ENCODE measurements at places on chromosomes 3 and 15. TPM values are rescaled to one million over a fixed set of nuclear protein-coding genes. Genes with fewer than 3 reads are reported as not detected.
A peak's percentile ranks its signal among the peaks of the same experiment; 100 is the strongest.

- no peak for DNase-seq
- H3K4me3 ChIP-seq, result no peak overlapping the region
- no peaks in the 10 kb centered on the region for H3K27me3 ChIP-seq
- no peaks in the 10 kb centered on the region for H3K4me1 ChIP-seq
- no peaks in the 10 kb centered on the region for H3K36me3 ChIP-seq
These were observed 195.2 kb upstream of the DPPA4 start for GRCh38 chr3:109532257-109533216.

- H3K27me3 ChIP-seq, result no peaks in the 10 kb centered on the region
- H3K4me1 ChIP-seq, result no peaks in the 10 kb centered on the region
- H3K36me3 ChIP-seq, result peaks cover 2% of the 10 kb centered on the region
These were observed 69.2 kb upstream of the DCP1A start for GRCh38 chr3:53416530-53416929.

DNA sequence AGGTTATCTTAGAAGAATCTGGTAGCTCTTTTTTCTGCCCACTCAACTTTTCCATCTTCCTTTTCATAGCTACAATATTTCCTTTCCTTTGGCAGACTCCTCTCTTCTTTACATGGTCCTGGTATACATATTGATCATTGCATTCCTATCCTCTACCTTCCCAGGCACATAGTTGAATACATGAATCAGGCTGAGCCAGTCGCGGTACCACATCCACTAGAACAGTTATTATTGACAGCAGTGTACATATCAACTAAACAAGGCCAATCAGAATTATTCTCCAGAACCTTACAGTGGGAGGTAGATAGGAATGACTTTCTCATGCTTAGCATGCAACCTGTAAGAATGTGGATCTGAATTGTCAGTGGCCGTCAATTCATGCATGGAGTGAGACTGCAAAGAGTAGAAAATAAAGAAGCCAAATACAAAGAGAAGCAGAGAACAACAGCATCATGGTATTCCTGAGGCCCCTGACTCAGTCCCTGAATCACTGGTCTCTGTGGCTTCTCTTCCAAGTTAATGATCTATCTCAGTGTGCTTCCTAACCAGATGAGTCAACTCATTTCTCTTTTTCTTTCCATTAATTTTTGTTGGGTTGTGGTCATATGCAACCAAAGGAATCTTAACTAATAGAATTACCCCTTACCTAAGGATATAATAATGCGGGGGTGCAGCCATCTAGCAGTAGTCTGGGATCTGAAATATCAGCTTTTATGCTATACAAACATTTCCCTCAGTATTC is 60.9 kb upstream of the DCBLD2 start:
- no peaks in the 10 kb centered on the region for H3K36me3 ChIP-seq
- no peak overlapping the region for H3K27ac ChIP-seq
- no peak overlapping the region for H3K4me3 ChIP-seq
- H3K4me1 ChIP-seq, result peaks cover 25% of the 10 kb centered on the region
- DNase-seq, result no peak
- H3K27me3 ChIP-seq, result no peaks in the 10 kb centered on the region

- H3K4me3 ChIP-seq, result no peak overlapping the region
- H3K27ac ChIP-seq, result peak overlapping the region; percentile 89
- H3K27me3 ChIP-seq, result no peaks in the 10 kb centered on the region
These were observed 376.1 kb upstream of the CFAP20DC start for GRCh38 chr3:59425942-59426341.

GRCh38 chr3:73786321-73786807 is 161.6 kb upstream of the PDZRN3 start:
- peak overlapping the region; percentile 31 for H3K4me3 ChIP-seq
- H3K27ac ChIP-seq, result peak overlapping the region; percentile 99
- H3K27me3 ChIP-seq, result no peaks in the 10 kb centered on the region
- DNase-seq, result no peak
- H3K36me3 ChIP-seq, result no peaks in the 10 kb centered on the region

- DNase-seq, result no peak
- no peak overlapping the region for H3K4me3 ChIP-seq
- H3K27ac ChIP-seq, result no peak overlapping the region
- H3K4me1 ChIP-seq, result peaks cover 29% of the 10 kb centered on the region
These were observed 12.2 kb downstream of the TMEM43 start for GRCh38 chr3:14137004-14137403.

DNA sequence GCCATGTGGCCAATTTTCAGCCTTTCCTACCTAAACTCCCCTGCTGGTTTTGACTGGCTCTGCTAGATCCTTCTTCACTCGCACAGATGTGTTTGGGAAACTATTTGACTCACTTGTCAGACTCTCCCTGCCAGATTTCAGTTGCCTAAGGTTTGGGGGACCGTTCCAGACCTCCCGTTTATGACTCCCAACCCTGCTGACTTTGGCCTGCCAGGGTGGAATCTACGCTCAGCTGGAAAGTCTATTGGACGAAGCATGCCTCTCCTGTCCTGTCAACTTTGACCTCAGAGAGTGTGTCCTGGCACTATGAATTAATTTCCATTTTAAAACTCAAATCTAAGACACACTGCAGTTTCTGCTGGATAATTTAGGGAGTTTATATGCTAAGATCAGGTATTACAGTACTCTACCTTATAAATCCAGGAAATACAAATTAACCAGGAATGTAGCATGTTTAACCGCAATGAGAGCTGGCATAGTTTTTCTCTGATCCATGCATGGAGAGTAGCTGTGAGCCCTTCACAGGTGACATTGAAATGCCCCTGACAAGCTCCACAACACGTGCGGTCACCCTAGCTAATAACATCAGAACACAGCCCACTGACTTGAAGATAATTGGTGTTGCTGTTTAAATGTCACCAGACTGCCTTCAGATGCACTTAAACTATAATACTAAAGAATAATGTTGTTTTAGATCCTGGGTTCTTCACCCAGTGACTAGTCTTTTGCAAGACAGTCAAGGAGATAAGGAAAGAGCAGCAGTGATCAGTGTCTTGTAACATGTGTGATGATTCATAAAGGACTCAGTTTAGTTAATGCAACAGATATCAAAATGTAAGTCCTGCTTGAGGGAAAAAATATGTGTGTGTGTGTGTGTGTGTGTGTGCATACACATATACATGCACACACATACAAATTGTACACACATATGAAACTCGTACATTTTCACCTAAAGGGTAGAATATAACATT is 223.0 kb upstream of the MCTP2 start:
- DNase-seq, result no peak
- H3K27ac ChIP-seq, result no peak overlapping the region

GRCh38 chr15:50184863-50185504 is 3.0 kb downstream of the SLC27A2 start:
- peaks cover 4% of the 10 kb centered on the region for H3K36me3 ChIP-seq
- no peak overlapping the region for H3K27ac ChIP-seq
- DNase-seq, result no peak
- H3K4me1 ChIP-seq, result peaks cover 9% of the 10 kb centered on the region
- peaks cover 40% of the 10 kb centered on the region for H3K27me3 ChIP-seq

- no peaks in the 10 kb centered on the region for H3K27me3 ChIP-seq
- no peak for DNase-seq
- peaks cover 3% of the 10 kb centered on the region for H3K36me3 ChIP-seq
- no peak overlapping the region for H3K4me3 ChIP-seq
These were observed 17.5 kb downstream of the MAP1A start for GRCh38 chr15:43534897-43535296.

DNA sequence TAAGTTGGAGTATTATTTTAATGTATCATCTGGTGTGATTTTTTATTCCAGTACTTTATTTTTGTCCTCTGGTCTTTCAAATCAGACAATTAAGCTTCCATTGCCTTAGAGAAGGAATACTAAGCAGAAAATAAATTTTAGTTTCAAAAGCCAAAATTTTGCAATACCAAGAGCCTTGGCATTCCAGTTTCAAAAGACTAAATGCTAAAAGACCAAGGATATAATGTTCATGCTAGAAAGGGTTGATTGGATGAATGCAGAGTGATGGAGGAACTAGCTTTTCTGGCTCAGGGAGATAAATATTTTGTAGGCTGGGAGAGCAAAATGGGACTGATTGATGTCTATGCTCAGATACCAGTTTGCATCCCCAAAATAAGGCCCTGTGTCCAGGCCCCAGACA is 6.2 kb downstream of the CD200 start:
- no peaks in the 10 kb centered on the region for H3K27me3 ChIP-seq
- H3K4me3 ChIP-seq, result no peak overlapping the region
- no peaks in the 10 kb centered on the region for H3K36me3 ChIP-seq
- no peaks in the 10 kb centered on the region for H3K4me1 ChIP-seq

- no peak overlapping the region for H3K27ac ChIP-seq
- H3K4me1 ChIP-seq, result peaks cover 30% of the 10 kb centered on the region
- no peaks in the 10 kb centered on the region for H3K36me3 ChIP-seq
- no peak for DNase-seq
- H3K27me3 ChIP-seq, result no peaks in the 10 kb centered on the region
These were observed 61.5 kb upstream of the DCBLD2 start for GRCh38 chr3:98962951-98963350.

- no peaks in the 10 kb centered on the region for H3K36me3 ChIP-seq
- no peaks in the 10 kb centered on the region for H3K27me3 ChIP-seq
These were observed 326.4 kb downstream of the GBE1 start for GRCh38 chr3:81435050-81435449.

- DNase-seq, result no peak
- no peak overlapping the region for H3K4me3 ChIP-seq
- no peaks in the 10 kb centered on the region for H3K4me1 ChIP-seq
- H3K36me3 ChIP-seq, result peaks cover 26% of the 10 kb centered on the region
These were observed 45.3 kb downstream of the TRPM7 start for GRCh38 chr15:50641318-50641717.

DNA sequence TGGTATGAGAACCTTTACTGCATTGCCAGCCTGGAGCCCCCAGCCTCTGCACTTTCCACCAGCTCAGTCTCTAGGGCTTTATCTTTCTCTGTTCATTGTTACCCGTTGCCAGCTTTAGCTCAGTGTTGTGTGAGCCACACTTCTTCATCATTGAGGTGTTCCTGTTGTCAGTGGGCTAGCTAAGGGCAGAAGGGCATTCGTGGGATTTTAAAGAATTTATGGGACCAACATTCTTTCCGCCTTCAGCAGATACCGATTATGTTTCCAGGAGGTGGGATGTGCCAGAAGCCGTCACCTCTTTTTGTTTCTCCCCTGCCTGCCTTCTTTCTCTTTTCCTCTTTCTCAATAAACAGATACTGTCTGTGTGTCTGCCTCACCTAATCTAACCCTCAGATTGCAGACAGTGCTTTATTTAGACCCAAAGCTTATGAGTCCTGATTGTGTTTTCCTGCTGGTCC is 64.5 kb downstream of the PGPEP1L start:
- no peak for DNase-seq
- H3K36me3 ChIP-seq, result peaks cover 34% of the 10 kb centered on the region
- H3K4me3 ChIP-seq, result no peak overlapping the region
- no peaks in the 10 kb centered on the region for H3K27me3 ChIP-seq

DNA sequence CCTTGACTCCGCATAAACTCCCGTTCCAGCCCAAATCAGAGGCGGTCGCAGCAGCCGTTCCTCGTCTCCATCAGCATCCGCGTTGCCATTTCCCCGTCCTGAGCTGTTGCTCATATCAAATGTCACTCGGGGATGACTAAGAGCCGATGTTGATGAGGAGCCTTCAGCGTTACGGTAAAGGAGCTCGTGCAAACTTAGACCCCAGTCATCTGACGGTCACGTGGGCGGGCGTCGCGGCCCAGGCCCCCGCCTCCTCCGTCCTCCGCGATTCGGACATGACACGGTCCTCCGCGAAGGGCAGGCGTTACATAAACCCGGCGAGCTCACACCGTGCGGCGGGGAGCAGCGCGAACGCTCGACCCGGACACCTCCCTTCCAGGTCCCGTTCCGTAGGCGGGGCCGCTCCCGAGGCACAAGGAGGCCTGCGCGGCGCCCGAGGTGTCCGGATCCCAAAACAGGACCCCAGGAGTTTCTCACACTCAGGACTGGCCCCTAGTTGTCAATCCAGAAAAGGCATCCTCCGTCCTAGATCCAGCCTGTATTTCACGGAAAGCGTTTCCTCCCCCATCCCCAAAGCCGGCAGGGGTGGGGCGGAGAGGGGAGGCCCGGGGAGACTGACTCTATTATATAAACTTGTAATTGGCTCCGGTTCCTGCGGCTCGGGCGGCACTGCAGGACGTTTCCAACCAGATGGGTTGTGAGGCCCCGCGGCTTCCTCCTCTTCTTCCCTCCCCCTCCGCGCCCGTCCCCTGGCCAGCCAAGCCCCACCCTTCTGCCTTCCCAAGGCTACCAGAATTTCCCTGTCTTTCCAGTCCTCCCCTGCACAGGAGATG is 100.0 kb upstream of the IGF1R start:
- no peaks in the 10 kb centered on the region for H3K36me3 ChIP-seq
- H3K4me3 ChIP-seq, result peak overlapping the region; percentile 91
- no peak for DNase-seq
- H3K4me1 ChIP-seq, result peaks cover 27% of the 10 kb centered on the region

DNA sequence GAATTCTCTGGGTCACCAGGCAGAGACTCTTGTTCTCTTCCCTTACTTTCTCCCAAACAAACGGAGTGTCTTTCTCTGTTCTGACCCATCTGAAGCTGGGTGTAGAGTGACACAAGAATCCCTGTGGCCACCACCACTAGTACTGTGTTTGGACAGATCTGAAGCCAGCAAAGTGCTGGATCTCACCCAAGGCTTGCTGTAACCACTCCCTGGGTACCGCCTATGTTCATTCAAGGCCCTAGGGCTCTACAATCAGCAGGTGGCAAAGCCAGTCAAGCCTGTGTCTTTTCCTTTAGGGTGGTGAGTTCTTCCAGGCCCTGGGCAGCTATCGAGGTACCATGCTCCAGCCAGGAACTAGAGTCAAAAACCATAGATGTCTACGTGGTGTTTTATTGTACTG is 149.2 kb upstream of the CTNNB1 start:
- H3K27ac ChIP-seq, result no peak overlapping the region
- no peaks in the 10 kb centered on the region for H3K4me1 ChIP-seq
- no peak overlapping the region for H3K4me3 ChIP-seq
- DNase-seq, result no peak
- no peaks in the 10 kb centered on the region for H3K27me3 ChIP-seq
- peaks cover 13% of the 10 kb centered on the region for H3K36me3 ChIP-seq

DNA sequence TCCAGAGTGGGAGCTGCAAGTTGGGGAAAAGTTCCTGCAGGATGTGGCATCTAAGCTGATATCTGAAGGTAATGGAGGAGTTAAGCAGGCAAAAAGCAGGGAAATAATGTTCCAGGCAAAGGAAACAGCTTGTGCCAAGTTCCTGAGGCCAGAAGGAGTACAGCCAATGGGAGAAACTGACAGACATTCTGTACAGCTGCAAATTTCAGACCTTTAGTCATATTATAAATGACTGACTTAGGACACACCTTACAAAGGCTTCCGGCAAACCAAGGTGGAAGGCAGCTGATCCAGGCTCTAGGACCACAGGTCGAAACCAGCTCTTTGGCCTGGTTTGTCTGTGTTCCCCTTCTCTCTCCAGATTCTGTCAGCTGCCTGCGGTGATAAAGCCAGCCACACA is 9.3 kb downstream of the WWTR1 start:
- H3K36me3 ChIP-seq, result peaks cover 25% of the 10 kb centered on the region
- no peaks in the 10 kb centered on the region for H3K27me3 ChIP-seq

Gene CLDN16
- not detected for total RNA-seq

Gene CHRFAM7A
- 4.4 TPM for total RNA-seq

Gene KLHL40
- not detected for total RNA-seq

Gene LMAN1L
- not detected for total RNA-seq

Gene AGTR1
- total RNA-seq, result 2.2 TPM

Gene COL8A1
- total RNA-seq, result 3,570 TPM

Gene LRRN1
- total RNA-seq, result 2.2 TPM

Gene TICRR
- 2.4 TPM for total RNA-seq

Gene P2RY13
- total RNA-seq, result not detected

Gene BLOC1S6
- total RNA-seq, result 49.2 TPM

Data from chondrocyte (in vitro differentiated cells).